Suppressor macrophage (primary cell): ENCODE measurements at places on chromosomes 4 and X.

GRCh38 chrX:12878536-12878935 is 11.7 kb downstream of the TLR7 start:
- no peak for DNase-seq

DNA sequence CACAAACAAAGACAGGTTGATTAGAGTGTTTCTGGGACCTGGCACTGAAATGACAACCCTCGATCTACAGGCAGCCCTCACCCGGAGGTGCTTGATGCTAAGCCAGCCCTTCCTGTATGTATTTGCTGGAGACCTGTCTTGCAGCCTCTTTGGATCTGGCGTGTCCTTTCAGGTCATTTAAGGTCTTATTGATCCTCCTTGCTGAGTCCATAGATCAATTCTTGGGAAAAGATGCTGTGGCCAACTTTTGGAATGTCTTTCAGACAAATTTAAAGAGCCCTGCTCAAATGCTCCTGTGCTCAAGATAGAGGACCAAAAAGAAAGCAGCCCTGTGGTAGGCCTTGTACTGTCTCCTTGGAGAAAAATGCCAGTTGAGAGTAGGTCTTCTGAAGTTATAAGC is 6.8 kb upstream of the SETD7 start:
- DNase-seq: no peak

DNA sequence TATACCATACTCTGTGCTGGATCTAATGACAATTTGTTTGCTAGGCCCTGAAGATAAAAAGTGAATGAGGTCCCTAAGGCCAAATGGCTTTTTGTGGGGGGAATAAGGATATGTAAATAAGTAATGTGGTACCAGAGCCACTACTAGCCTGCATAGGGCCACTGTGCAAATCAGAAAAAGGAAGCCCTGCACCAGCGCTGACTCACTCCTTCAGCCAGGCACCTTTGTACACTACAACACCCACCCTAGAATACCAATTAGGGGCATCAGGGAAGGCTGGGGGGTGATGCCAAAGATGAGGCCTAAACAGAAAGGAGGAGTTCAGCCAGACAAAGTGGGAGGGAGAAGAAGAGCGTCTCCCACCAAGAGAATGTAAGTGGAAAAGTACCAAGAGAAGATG is 122.2 kb downstream of the CAMK2D start:
- DNase-seq: peak; percentile 10

DNA sequence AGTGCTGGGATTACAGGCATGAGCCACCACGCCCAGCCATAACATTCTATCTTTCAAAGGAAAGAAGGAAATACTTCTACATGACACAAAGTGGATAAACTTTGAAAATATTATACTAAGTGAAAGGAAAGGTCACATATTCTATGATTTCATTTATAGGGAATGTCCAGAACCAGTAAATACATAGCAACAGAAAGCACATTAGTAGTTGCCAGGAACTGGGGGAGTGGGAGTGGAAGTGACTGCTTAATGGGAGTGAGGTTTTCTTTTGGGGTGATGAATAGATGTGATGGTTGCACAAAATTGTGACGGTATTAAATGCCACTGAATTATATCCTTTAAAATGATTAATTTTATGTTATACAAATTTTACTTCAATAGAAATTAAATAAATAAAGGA is 95.7 kb upstream of the IL15 start:
- no peak for DNase-seq

DNA sequence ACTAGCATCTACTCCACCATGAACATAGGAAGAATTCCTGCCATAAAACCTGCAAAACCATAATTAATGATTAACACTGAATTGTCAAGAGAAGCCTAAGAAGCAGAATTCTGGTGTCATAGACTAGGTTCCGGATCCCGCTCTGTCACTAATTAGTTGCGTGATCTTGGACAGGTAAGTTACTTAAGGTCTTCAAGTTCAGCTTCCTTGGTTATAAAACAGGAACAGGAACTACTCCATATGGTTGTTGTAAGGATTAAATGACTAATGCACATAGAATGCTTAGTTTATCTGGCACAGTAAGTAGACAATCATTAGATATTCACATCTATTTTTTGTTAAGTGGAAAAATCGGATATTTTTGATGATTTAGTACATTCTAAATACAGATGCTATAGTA is 14.3 kb downstream of the G3BP2 start:
- DNase-seq: no peak

- no peak for DNase-seq
Observed at GRCh38 chr4:178387756-178388155, 945.5 kb upstream of the AGA start.

GRCh38 chrX:19709812-19710518 is 177.4 kb downstream of the SH3KBP1 start:
- DNase-seq: peak; percentile 66

GRCh38 chr4:183223053-183223452 is 97.0 kb downstream of the CLDN22 start:
- no peak for DNase-seq

DNA sequence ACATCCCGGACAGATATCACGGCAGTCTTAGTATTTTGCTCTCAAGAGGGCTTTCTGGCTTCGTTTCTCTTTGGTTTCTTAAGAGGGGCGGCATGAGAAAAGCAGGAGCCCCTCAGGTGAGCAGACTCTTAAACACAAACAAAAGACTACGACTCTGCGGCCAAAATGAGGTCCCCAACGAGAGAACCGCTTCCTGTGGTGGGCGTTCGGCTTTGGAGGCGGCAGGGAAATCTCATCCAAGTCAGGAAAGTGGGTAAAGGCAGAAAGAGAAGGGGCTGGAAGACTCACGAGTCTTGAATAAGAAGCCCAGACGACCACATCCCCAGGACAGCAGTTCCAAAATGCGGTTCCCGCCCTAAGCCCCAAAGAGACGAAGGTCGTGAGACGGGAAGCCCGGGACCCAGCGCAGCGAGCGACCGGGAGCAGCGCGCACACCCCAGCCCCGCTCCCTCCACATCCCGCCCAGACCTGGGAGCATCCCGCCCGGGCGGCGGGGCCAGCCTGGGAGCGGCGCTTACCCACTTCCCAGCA is 409 bp downstream of the UGDH start:
- peak; percentile 26 for DNase-seq

DNA sequence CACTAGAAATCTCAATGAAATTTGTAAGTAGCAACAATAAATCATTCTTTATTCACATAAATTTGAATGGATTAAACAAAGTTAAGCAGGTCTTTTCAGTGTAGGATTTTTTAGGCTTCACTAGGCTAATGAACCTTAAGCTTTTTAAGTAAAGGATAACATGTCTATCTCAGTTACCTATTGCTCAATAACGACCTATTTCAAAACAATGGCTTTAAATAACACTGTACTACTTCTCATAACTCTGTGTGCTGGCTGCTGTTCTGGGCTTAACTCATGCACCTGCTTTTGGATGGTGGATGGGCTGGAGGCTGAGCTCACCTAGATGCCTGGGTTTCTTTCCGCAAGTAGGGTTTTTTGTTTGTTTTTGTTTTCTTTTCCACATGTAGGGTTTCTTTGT is 495.0 kb upstream of the SLIT2 start:
- no peak for DNase-seq

- no peak for DNase-seq
Observed at GRCh38 chr4:150131581-150132228, 53.5 kb downstream of the DCLK2 start.

GRCh38 chr4:26431461-26432180 is 58.7 kb downstream of the CCKAR start:
- no peak for DNase-seq
